ENCODE measurements at places on chromosomes 12 and 14. TPM values are rescaled to one million over a fixed set of nuclear protein-coding genes. Genes with fewer than 3 reads are reported as not detected.

TMEM132D gene
- total RNA-seq: not detected

LRP1-AS gene
- not detected for total RNA-seq

KRT3 gene
- total RNA-seq: not detected

C12orf60 gene
- 1.6 TPM for total RNA-seq

GPATCH2L gene
- 31.3 TPM for total RNA-seq

MYO1H gene
- not detected for total RNA-seq

GPR84 gene
- not detected for total RNA-seq

Data from activated T-cell treated with anti-CD3 and anti-CD28 coated beads, Interleukin-2, amount 50 U/mL, for 4 hours (primary cell).